ENCODE measurements at places on chromosomes 7 and 10.

DNA sequence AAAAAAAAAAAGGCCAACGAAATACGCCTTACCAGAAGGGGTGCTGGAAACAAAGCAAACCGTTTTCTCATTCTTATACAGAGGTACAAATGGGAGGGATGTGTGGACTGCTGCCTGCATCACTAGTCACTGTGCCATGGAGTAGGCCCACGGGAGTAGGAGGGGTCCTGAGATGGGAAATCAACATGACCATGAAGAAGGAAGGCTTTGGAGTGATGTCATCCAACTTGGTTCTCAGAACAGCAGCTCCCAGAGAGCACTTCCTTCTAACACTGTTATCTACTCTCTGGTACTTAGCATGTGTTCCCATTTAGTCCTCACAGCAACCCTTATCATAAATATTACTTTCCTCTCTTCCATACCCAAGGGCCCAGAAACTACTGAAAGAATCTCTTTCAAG, 60.0 kb upstream of the LRGUK start:
- DNase-seq = no peak

GRCh38 chr10:5506751-5507648, 7.6 kb upstream of the CALML5 start:
- no peak for DNase-seq

- DNase-seq = no peak
Observed at GRCh38 chr10:7157091-7157490, 253.7 kb downstream of the SFMBT2 start.

DNA sequence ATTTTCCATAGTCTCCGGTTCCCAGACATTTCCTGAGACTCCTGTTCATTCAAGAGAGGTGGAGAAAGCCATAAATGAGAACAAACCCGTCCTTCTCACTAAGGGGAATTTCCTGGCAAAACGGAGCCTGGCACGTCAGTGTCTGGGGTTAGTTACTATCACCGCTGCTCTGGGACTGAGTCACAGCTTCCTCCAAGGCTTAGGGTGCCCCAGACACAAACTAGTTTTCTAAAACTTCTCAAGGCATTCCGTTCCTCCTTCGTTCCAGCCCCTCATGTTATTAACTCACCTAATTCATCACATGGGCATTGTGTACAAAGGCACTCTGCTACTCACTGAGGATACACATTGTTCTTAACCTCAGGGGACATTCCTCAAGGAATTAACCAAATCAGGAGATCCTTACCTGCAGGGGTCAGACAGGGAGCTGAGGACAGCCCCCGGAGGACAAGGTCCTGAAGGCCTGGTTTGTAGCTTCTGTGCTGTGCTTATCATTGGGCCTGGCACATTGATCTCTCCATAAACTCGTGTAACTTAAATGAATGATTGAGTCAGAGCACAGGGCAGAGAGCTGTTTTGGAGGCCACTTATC, 103.0 kb upstream of the KLF6 start:
- peak; percentile 38 for DNase-seq

- no peak for DNase-seq
Observed at GRCh38 chr7:8185926-8186683, 75.9 kb downstream of the ICA1 start.

DNA sequence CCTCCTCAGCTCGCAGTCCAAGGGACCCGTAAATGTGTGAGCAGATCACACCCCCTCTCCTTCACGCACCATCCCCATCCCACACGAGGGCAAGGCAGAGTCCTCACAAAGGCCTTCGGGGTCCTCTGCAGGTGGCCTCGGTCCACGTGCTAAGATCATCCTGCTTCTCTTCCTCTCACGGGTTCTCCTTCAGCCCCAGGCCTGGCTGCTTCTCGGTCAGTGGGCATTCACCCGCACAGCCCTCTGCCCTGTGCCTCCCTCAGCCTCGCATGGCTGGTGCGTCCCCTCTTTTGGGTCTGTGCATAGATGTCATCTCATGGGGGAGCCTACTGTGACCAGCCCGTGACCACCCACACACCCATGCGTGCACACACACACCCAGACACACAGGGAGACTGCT, 17.3 kb upstream of the FOXL3 start:
- no peak for DNase-seq

DNA sequence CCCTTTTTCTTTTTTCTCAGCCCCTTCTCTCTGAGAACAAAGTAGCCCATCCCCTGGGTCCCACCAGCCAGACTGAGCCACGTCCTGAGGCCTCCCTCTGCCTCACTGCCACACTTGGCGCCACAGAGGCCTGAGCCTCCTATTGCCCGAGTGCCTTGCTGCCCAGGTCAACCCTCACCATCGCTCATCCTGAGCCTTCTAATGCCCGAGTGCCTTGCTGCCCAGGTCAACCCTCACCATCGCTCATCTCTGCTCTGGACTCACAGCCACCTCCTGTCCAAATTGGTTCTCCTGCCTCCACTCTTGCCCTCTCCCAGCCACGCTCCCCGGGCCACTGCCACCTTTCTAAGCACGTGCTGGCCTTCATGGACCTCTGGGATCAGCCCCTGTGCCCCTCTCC, 53.2 kb upstream of the SMNDC1 start:
- no peak for DNase-seq
